ENCODE measurements at places on chromosomes 3 and 15.

DNA sequence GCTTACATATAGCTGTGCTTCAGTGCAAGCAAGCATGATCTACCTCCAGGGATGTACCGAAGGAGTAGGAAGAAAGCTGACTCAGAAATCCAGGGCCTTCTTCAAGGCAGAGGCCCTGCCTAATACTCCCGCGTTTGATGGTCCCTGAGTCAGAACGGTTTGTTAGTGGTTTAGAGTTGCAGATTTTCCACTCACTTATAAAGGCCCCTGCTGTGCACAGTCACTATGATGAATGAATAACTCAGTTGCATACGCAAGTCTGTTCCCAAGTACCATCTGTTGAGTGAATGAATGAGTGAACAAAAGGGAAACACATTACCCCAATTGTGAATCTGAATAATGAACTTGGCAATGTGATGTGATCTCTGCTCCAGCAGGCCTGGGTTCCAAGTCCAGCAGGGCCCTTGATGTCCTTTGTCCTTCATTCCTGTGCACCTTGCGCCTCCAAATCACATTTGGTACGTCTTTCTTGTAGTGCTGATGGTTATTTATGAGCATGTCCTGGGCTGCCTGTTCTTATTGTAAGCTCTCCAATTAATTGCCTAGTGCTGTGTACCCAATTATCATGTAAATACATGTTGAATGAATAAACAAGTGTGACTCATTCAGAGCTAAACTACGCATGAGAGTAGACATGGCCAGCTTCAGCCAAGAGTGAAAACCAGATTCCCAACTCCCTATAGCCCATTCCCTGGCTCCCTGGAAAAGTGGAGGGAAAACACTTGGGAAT is 85.3 kb upstream of the LIMD1 start:
- DNase-seq, result no peak

DNA sequence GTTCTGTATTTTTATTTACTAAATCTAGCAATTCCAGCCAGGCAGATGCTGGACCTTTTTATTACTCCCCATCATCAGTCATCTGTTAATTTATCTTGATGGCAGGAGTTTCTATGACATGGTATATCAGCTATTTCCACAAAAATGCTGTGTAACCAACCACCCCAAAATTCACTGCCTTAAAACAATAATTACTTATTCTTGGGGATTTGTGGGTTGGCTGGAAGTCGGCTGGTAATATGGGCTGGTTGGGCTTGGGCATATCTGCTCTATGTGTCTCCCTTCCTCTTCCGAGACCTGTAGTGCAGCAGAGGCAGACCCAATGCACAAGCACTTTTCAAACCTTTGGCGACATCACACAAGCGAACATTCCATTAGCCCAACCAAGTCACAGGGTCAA is 92.1 kb upstream of the UBE2E1 start:
- no peak for DNase-seq

- no peak for DNase-seq
Observed at GRCh38 chr3:56115698-56116097, 352.6 kb downstream of the ERC2 start.

DNA sequence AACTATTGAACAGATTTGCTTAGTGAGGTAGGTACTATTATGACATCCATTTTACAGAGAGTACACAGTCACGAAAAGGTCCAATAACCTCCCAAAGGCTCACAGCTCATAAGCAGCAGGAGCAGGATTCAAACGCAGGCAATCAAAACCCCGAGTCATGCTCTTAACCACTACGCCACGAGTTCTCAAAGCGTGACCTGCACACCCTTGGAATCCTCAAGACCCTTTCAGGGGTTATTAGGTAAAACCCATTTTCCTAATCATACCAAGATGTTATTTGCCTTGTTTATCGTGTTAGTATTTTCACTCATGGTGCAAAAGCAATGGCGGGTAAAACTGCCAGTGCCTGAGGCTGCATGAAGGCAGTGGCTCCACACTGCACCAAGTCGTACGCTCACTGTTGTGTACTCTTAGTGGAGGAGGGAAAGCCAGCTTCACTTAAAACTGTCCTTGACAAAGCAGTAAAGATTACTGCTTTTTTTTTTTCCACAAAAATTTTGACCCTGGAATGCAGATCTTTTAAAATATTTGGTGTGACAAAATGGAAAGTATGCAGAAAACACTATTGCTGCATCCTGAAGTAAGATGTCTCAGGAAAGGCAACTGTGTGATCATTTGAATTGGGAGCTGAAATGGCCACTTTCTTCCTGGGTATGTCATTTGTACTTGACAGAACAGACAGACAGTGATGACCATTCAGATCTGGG is 96.1 kb downstream of the IGF2BP2 start:
- no peak for DNase-seq

GRCh38 chr3:127887321-127887720 is 27.7 kb upstream of the KBTBD12 start:
- no peak for DNase-seq

DNA sequence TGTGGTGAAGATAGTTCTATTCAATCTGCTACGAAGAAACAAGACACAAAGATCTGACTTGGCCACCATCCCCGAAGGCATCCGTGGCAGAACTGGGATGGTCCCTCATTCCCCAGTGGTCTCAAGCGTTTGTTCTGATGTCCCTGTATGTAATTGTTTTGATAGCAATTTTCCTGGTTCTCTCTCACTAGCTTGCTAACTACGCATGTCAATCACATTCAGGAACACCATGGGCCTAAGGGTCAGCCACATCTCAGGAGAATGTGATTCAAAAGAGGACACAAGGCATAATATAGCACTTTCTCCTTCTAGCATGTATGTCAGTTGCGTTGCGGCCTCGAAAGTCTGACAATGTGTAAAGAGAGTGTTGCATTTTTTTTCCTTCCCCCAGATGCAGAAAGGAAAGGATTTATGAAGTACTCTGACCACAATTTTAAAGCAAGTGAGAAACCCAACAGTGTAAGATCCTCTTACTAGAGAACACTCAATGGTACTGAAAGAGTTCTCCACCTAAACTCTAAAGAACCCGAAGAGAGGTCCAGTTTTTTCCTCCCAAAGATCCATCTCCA is 32.0 kb upstream of the TCF12 start:
- no peak for DNase-seq

DNA sequence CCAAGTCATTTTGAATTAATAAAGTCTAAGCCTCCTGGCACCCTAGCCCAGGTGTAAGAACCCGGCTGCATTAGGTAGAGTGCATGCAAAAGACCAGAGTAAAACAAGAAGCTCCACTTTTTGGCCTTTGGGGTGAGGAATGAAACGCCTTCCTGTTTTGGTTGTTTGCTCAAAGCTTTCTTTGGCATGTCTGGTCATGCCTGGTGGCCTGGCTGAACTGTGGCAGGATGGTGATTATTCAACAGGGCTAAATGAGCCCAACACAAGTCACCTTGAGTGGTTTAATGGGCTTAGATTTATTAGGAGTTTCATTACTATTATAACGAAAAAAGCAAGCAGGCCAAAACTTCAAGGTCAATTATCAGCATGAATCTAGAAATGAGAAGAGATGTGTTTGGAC is 40.9 kb upstream of the LDHAL6B start:
- DNase-seq, result no peak

DNA sequence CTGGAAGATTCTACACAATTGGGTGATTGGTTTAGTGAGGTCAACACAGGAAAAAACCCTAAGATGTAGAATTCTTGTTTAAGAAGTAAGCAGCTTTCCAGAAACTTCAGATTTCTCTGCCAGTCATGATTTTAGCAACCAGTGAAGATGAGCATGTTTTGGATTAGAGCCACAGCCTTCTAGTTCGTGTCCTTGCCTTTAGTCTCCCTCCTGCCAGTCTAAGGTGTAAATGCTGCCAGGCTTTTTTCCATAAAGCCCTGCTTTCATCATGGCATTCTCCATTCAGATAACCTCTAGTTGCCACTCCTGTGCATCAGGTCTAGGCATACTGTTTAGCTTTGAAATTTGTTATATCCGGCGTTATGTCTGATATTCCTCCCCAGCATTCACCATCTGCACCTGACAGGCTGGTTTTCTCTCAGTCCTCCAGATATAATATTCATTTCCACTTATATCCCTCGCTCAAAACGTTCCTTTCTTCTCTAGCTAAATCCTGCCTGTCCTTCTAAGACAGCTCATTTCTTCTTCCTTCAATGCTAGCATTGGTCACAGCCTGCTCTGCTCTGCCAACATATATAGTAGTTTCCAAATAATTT is 37.4 kb downstream of the SYN2 start:
- no peak for DNase-seq

- no peak for DNase-seq
Observed at GRCh38 chr3:16810593-16811367, 74.0 kb upstream of the PLCL2 start.

- DNase-seq, result no peak
Observed at GRCh38 chr15:60901647-60902046, 327.5 kb downstream of the RORA start.

DNA sequence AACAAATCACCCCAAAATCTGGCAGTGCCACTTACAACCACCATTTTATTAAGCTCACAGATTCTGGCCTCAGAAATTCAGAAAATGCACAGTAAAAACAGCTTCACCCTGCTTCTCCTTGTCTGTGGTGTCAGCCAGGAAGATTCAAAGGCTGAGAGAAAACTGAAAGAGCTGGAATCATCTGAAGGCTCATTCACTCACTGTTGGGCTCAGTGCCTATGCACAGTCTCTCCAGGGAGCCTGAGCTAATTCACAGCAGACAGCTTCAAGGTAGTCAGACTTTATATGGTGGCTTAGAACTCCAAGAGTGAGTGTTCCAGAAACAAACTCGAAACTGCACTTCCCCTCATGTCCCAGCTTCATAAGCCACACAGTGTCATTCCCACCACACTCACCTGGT is 16.5 kb upstream of the PLOD2 start:
- no peak for DNase-seq

DNA sequence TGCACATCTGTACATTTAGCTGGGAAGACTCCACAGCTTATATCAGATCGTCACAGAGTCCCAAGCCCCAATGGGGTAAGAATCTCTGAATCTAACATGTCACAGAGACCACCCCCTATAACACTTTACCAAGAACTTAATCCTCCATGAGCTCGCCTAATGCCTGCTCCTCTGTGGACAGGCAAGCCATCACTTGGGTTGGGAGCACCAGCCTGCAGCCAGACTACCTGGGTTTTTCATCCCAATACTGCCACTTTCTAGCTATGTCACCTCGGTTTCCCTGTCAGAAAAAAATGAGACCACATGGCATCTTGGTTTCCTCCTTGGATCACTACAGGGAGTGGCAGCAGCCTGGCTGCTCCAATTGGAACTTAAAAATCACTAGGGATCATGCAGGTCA is 277.9 kb upstream of the TLE3 start:
- no peak for DNase-seq

DNA sequence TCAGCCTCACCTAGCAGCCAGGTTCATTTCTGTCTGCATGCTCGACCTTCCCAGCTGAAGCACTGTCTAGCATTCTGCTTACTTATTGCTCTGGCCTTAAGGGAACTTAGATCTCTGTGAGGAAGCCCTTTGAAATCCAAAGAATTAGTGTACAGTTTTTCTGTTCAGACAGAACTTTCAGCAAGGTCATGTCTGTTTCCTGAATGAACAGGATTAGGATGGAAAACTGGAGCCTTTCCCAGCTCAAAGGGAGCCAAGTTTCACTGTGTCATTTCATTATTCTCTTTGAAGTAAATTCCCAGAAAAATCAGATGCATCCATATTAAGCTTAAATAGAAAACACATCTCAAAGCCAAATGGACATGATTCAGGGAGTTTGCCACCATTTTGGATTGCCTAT is 457.3 kb upstream of the KCNMB2 start:
- no peak for DNase-seq

DNA sequence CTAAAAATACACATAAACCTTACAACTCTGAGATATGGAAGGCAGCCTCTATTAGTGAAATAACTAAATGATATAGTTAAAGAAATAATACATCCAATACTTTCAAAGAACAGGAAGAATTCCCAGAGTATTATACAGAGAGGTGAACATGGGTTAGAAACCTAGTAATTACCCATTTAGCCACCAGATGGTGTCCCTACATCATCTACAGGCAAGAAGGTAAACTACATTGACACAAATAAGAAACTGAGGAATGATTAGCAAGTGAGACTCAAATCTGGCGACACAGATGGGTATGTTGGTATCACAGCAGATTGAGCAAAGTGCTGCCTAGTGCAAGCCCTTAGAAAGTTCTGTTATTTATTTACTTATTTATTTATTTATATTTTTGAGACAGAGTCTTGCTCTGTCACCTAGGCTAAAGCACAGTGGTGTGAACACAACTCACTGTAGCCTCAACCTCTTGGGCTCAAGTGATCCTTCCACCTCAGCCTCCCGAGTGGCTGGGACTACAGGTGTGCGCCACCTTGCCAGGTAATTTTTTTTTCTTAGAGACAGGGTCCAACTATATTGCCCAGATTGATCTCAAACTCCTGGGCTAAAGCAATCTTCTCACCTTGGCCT is 28.2 kb downstream of the NEK4 start:
- peak; percentile 37 for DNase-seq

GRCh38 chr3:105397974-105398373 is 31.3 kb downstream of the ALCAM start:
- no peak for DNase-seq

GRCh38 chr3:134327594-134327975 is 46.7 kb downstream of the AMOTL2 start:
- DNase-seq, result no peak

GRCh38 chr3:103949693-103950092 is 1417.0 kb upstream of the ALCAM start:
- DNase-seq, result peak; percentile 5

GRCh38 chr15:87569581-87569980 is 687.0 kb downstream of the NTRK3 start:
- no peak for DNase-seq

DNA sequence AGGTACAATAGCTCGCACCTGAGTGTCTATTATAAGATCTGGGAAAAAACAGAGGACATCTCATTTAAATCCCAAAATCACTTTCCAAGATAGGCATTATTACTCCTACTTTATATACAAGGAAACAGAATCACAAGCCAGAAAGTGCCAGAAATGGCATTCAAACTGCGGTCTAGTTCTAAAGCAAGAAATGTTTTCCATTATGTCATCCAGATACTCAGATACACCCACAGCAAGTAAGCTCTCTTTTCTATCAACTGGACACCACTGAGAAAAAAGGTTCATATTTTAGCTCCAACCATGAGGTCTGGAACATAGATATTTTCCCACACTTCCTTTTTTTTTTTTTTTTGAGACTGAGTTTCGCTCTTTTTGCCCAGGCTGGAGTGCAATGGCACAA is 8.1 kb downstream of the SLC33A1 start:
- no peak for DNase-seq

- DNase-seq, result no peak
Observed at GRCh38 chr3:111827871-111828270, 31.2 kb upstream of the PHLDB2 start.

DNA sequence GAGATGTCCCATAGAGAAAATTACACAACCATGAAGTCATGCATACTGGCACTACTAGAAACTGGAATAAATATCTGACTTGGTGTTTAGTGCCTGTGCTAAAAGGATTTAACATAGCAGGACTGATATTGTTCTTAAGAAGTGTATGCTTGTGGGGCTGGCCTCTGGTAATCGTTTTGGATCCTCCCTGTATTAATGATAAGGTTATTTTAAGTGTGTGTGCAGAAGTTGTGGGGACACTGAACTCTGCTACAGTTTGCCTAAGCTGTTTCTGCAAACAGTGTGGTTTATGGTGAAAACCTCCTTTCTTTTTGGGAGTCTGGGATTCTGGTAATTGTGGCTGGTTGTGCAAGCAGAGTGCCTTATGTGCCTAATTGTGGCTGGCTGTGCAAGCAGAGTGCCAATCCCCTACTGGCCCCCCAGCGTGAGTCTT is 120.8 kb downstream of the CLASP2 start:
- no peak for DNase-seq

GRCh38 chr15:82177291-82178010 is 85.1 kb downstream of the EFL1 start:
- no peak for DNase-seq

- DNase-seq, result no peak
Observed at GRCh38 chr3:133469140-133469731, 69.4 kb downstream of the BFSP2 start.

Data from HTR-8/SVneo (cell line).